ENCODE measurements at places on chromosomes 13 and 19.

DNA sequence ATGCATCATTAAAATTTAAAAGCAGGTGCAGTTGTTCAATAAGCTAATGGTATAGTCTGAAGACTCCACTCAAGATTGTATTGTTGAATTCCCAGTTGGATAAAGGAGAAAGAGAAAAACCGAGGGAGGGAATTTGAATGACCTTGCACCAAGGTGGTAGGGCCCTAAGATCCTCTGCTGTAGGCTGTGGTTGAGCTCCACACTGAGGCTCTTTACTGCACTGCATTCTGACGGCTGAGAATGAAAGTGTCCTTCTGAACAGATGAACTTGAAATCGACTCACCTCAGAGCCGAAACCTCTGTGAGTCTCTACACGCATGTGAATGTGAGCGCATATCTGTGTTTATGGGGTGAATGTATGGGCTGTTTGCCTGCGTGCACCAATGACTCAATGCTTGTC, 388.9 kb upstream of the DACH1 start:
- DNase-seq, result no peak

DNA sequence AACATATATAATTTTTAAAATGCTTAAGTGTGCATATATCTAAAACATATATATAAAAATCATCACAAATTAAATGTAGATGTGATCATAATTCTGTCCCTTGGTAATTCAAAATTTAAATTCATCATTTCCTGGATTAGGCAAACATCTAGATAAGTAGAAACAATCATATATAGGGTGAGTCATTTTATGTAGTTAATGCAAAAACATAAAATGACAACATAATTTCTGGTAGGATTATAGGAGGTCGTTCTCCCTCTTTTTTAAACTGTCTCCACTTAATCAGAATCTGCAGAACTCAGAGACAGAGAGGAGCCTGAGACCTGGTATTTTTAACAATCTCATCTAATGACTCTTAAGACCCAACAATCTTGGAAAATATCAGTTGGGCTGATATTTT, 333.4 kb downstream of the KCTD12 start:
- DNase-seq, result no peak

DNA sequence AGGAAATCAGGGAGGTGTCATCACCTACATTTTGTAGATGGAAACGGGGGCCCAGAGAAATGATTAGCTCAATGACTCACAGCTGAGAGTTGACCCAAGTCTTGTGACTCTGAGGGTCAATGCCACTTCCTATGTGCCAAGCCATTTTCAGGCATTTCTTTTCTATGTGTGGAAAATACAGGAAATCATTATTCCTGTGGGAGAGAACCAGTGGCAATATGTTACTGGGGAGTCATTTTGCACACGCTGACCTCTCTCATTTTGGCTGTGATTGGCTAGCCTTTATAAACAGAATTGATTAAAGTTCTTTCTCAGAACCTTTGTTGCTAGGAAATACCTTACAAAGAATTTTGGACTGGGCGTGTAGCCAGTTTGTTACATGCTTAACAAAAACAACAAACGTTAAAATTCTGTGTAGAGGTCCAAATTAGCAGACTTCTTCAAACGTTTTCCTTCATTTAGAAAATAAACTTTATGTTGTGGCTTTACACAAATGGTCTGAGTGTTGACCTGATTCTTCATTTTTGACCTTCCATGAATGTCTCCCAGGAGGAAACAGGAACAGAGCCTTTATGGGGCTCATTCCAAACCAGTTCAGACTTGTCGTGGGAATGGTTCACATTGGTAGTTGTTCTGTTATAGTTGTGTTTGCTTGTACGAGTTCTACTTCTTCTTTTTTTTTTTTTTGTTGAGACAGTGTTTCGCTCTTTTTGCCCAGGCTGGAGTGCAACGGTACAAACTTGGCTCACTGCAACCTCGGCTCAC, 11.4 kb downstream of the PCCA start:
- peak; percentile 85 for DNase-seq

DNA sequence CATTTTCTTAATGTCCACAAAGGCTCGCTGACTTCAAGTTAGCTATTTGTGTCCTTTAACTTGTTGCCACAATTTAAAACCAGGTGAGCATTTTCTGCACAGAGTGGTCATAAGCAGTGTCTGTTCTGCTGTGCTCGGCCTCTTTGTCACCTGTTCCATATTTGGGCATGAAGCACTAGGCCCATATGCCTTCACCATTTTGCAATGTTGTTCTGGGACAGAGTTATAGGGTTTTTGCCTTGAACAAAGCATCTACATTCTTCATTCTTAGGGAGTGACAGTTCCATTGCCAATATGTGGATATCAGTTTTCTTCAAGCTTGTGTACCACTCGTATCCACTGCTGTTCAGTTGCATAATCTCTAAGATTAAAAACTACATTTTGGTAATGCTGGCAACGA, 56.1 kb downstream of the LRCH1 start:
- DNase-seq, result no peak

GRCh38 chr13:113954046-113954835, 19.6 kb downstream of the C13orf46 start:
- DNase-seq, result no peak

GRCh38 chr19:12093777-12094176, 29.2 kb downstream of the ZNF844 start:
- no peak for DNase-seq

DNA sequence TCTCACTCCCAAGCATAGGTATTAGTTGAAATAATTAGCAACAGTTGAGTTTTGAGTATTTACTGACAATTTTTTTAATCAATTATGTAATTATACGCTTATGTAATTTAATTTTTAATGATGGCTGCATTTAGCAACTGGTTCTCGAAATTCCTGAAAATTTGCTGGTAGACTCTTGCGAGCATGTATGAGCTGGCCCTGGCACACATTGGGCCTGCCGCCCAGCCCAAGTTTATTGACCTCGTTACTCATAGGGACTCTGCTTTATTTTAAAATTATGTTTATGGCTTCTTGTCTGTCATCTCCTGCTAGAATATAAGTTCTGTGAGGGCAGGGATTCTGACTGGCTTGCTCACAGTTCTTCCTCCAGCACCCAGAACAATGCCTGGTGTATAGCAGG, 6.7 kb downstream of the KLK14 start:
- DNase-seq, result no peak

DNA sequence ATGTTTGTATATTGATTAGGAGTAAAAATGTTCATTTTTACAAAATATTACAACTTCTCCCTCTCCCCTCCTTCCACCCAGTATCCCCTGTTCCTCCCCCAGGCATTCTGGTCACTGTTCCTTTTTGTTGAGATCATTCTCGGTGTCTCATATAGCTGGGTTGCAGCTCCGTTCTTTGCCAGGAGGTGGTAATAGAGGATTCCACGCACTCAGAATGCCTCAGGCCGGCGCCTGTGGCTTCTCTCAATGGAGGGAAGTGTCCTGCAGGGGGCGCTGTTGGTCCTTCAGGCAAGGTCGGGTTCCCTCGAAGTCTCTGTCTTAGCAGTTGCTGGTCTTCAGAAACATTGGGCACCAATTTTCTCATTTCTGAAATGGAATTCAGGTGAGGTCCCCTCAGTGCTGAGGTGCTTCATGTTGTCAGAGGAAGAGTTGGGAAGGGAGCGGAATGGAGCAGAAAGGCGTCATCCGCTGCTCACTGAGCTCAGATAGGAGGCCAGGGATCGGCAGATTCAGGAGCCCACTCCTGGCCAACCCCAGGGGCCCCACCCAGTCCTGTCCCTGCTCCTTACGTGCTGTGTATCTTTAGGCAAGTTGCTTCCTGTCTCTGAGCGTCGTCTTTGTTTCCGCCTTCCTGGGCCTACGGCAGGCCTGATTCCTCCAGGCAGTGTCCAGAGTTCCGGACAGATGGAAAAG, 10.3 kb upstream of the GARIN5A start:
- DNase-seq, result no peak

GRCh38 chr19:46885411-46885810, 24.6 kb downstream of the ARHGAP35 start:
- no peak for DNase-seq

GRCh38 chr13:32446773-32447465, 19.0 kb upstream of the N4BP2L1 start:
- no peak for DNase-seq

GRCh38 chr13:75774176-75774575, 138.0 kb downstream of the LMO7 start:
- DNase-seq, result no peak

- DNase-seq, result no peak
Observed at GRCh38 chr13:62512194-62513141, 1096.8 kb upstream of the PCDH20 start.

DNA sequence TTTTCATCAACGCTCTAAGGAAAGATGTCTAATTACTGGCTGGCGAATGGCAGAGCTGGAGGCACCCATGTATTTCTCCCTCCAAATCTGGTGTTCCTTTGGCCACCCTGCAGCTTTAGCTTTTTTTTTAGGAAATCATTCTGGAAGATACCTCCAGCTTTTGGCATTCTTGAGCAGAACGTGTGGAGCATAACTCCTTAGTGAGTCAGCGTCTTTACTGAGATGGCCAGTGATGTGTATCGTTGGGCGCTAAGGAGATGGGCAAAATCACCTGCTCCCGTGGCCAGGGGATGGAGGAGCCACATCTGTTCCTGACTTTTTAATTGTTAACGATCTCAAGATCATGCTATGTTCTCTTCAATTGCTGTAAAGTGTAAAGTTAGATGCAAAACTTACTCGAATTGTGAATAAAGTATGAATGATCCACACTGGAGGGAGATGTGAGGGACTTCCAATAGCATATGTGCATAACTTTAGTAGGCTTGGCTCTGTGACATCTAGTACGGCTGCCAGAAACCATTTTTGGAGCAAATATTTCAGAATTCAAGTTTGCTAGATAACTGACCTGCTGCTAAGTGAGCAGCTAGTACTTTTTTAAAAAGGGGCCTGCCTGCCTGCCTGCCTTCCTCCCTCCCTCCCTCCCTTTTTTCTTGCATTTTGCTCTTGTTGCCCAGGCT, 24.4 kb upstream of the C1QTNF9 start:
- no peak for DNase-seq

DNA sequence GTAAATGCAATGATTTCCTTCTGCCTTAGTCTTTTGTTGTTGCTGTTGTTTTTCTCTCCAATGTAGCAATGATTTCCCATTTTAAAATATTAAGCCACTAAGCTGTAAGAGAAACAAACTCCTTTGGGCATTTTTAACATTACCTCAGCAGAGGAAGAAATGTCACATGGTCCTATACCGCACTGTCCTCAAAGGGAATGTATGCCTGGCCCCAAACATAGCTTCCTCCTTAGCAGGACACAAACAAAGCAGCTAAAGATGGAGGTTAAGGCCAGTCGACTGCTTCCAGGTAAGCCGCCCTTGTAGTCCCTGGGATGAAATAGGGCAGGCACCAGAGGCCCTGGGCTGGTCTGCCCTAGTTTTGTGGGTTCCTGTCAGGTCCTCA, 249.0 kb downstream of the TSHZ3 start:
- DNase-seq, result no peak

DNA sequence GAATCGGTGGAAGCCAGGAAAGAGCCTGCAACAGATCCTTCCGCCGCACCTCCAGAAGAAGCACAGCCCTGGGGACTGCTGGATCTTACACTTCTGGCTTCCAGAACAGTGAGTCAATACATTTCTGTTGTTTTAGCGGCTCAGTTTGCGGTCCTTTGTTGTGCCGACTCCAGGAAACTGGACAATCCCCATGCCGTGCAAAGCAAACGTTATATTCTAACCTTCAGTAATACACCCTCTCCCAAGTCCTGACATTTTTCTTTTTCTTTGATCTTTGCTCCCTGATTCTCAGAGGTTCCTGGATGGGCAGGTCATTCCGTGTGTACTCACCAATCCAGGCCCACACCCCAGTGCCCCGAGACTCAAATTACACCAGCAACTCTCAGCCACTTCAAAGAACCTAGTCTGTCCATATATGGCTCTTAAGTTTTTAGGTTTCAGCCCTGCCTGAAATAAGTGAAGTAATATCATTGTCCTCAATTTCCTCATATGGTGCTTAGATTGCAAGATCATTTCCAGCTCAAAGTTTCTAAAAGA, 387.1 kb upstream of the SGCG start:
- no peak for DNase-seq

GRCh38 chr19:6358003-6358402, 3.3 kb upstream of the CLPP start:
- DNase-seq, result no peak

DNA sequence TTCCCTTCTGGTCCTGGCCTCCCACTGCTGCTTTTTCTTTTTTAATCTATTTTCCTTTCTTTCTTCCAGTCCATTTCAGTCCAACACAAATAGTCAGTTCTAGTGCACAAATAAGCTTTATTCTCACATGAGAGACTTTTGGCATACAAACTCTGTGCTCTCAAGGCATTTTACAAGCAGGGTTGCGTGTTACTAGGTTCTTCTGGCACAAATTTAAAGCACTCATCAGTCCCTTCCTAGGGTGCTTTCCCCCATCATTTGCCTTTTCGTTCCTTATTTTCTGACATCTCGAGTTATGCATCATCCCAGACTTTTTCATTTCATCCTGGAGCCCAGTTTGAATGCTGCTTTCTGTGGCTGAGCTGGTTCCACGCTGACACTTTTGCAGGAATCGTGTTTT, 29.8 kb upstream of the IL17D start:
- no peak for DNase-seq

DNA sequence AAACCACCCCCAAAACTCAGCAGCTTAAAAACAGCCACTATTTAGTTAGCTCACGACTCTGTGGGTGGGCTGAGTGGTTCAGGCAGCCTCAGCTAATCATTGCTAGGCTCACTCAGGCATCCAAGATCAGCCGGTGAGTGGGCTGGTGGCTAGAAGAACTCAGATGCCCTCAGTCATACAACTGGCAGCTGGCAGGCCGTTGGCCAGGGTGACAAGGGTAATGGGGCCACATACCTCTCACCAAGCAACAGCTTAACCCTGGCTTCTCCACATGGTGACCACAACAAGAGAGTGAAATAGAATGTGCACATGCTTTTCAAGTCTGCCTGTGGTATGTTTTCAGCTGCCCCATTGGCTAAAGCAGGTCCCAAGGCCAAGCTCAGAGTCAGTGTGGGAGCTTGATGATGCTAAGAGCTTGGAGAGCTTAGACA, 435.4 kb upstream of the TSHZ3 start:
- DNase-seq, result no peak

DNA sequence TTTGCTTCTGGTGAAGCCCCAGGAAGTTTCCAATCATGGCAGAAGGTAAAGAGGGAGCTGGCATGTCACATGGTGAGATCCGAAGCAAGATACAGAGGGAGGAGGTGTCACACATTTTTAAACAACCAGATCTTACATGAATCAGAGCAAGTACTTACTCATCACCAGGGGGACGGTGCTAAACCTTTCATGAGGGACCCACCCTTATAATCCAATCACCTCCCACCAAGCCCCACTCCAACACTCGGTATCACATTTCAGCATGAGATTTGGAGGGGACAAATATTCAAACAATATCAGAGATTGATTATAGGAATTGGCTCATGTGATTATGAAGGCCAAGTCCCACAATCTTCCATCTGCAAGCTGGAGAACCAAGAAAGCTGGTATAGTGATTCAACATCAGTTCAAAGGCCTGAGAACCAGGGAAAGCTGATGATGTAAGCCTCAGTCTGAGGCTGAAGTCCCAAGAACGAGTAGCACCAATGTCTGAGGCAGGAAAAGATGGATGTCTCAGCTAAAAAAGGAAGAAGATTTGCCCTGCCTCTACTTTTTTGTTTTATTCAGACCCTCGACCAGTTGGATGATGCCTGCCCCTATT, 58.6 kb upstream of the WDFY2 start:
- no peak for DNase-seq

All from AG09319 (cell line).